ENCODE measurements at places on chromosomes 6 and 20.

DNA sequence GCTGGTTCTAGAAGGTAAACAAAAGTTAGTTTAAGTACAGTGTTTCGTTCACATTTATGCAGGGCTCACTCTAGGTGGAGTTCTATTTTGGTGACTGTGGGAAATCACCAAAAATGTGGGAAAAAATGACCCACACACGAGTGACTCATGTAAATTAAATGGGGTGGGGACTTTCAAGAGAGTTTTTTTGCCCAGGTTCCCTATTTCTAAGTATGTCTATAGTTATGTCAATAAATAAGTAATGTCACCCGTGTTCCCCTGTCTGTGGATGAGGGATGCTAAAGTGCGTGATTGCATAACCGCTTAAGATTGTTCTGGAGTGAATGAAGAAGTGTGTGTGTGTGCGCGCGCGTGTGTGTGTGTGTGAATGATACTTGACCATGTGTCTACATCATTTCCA lies 69.1 kb downstream of the MYB start:
- no peak for DNase-seq

DNA sequence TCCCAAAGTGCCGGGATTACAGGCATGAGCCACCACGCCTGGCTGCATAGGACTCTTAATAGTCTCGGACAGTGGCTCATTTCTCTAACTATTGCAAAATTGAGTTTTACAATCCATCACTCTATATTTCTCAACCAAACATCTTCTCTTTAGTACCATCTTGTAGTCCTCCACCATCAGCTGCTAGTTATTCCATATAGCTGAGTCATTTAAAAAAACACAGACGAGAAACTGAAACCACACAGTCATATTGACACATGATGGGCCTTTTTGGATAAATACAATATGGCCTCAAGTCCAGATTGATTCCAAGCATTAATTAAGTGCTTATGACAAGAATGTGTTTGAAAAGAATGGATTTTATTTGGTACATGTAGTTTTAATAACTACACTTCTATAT lies 599.1 kb downstream of the MEI4 start:
- DNase-seq, result no peak

DNA sequence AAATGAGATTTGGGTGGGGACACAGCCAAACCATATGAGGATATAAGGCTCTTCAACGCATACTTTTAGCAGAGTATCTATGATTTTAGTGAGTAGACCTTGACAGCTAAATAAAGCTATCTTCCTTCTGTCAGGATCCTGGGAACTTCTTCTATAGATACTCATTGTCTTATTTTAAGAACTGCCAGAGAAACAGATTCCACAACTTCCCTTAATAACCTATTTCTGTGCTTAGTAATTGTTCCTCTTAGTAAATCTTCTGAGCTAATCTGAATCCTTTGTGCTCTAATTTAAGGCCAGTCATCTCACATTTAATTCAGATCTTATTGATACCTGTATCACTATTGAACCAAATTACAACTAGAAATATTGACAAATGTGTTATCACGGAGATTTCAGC lies 64.0 kb upstream of the CEP85L start:
- no peak for DNase-seq

DNA sequence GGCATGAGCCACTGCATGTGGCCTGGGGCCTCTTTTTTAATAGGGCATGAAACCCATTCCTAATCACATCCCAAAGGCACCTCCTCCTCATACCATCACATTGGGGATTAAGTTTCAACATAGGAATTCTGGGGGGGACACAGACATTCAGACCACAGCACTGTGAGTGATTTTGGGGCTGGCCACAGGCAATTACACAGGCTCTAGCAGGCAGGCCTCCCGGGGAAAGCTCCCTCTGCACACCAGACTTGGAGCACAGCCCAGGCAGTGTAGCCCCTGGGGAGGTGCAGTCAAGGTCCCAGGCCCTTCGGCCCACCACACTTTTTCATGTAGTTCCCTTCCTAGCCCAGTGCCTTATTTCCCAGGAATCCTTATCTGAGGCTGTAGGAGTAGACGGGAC lies 5.5 kb downstream of the SFT2D1 start:
- no peak for DNase-seq

- DNase-seq, result no peak
These were observed 42.6 kb downstream of the IRF4 start for GRCh38 chr6:434051-434705.

- DNase-seq, result no peak
These were observed 81.9 kb downstream of the LYRM4 start for GRCh38 chr6:5178806-5179205.

DNA sequence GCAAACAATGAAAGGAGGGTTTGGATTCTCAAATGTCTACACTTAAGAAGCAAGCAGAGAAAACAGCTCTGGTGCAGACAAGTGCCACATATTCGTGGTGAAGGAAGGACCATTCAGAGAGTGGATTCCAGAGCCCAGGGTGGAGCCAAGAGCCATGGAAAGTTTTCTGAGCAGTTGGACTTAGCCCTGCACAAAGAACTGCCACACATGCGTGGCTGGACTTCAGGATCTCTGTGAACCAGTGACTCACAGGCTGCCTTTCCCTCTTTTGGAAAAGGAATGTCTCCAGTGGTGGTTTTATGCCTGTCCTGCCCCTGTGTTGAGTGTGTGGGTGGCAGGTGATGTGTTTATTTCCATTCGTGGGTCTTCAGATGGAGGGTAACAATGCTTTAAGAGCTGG lies 489.5 kb downstream of the CDH26 start:
- no peak for DNase-seq

GRCh38 chr20:19903168-19903811 lies 113.9 kb upstream of the NAA20 start:
- no peak for DNase-seq

DNA sequence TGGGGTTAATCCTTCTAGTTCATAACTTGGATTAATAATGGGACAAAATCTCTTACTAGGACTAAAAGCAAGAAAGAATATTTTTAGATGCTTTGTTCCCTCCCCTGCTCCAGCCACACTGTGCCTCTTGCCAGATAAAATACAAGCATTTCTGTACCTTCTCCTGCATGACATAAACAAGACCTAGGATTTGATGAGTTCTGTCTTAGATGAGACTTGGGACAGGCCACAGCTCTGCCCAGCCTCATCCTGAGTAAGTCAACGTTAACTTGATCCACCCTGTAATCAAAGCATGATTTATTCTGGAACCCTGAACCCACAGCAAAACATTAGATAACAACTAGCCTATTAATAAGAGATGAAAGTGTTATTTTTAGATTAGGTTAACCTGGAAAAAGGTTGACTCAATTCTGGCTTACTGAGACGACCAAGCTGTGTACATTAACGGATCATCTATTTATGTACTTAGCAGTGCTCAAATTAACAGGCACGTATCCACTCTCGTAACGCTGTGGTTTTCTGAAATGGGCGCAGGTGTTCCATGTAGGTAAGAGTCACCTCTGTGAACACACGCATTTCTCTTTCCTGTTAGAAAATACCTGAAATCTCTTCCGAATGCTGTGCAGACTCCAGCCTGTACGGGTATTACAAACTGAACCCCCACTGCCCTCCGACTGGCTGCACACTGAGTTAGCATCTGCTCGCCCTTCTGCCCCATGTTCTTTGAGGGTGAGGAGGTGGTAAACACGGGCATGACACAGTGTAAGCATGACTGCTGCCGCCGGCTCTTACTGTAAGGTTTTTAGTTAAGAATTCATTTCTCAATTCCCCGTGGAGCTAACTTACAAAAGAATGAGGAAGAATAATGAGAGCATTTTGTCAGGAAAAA lies 132.1 kb upstream of the FOXQ1 start:
- no peak for DNase-seq
